BJ (cell line): ENCODE measurements at places on chromosomes 13 and 19.

DNA sequence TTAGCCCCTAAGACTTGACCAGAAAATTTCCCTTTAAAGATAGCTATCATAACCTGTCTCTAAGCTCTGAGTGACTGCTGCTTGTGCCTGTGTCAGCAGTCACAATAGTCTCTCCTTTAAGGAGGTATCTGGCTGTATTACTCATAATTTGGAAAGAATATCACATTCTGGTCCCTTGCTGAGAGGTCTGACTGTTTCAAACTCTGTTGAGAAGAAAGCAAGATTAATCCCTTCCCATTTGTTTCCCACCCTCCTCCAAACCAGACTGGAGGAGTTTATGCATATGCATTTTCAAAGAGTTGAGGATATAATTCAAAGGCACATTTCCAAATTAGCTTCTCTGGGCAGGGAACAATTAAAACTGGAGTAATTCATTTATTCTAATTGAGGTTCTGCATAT is 2.3 kb downstream of the HTR2A start:
- DNase-seq = no peak

DNA sequence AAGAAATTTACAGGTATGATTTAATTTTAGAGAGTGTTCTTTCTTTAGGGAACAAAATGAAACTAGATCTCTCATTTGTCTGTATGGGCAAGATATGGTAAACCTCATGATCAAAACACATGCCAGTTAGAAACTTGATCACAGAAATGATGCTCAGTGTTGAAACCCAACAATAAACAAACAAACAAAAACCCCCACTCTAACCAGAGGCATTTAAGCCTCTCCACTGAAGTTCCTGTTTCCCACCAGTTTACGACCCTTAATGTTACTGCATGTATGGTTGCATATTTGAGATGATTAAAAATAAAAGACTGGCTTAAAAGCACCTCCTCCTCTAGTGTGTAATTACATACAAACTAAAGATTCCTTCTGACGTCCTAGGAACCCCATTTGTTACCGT is 293.3 kb upstream of the MAB21L1 start:
- DNase-seq = no peak

DNA sequence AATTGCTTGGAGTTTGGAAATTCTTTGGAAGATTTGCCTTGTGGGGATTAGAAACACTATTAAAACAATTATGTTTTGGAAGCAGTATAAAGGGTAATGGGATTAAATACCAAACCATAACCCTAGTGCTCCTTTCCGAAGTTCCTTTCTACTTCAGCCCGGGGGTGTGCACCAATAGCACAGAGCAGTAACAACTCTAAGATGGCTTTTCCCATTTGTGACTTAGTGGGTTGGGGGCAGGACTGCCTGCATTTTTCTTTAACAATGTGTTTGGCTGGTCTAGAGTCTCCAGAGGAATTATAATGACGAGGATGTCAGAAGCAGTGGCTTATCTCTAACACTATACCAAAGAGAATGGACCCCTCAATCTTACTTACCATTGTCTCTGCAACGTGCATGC is 11.9 kb upstream of the IL17D start:
- DNase-seq = no peak

DNA sequence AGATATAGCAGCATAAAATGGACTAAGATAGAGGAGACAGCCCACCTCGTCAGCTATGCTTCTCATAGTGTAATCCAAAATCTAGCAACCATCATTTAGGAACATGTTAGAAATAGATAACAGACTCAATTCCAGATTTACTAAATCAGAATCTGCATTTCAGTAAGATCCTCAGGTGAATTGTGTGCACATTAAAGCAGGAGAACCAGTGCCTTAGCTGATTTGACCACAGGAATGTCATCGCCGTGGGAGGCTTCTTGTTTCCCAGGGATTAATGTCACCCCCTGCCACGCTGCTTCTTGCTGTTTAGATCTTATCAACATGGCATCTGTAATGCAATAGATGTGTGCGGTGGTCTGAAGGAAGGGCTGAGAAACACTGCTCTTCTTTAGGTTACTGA is 84.0 kb downstream of the GPC5 start:
- no peak for DNase-seq

DNA sequence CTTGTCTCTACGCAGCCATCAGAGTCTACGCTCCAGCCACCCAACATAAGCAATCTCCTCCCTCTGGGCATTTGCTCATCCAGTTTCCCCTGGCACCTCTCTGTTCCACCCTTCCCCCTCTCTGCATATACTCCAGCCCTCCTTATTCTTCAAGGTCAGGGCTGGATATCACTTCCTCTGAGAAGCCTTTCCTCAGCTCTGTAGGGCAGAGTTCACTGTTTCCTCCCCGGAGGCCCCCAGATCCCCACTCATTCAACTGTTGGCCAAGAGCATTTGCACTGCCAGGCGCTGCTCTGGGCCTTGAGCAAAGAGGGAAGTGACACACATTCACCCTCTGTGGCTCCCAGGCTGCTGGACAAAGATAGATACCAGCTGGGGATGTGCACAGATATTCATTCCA is 3.3 kb downstream of the FCGRT start:
- no peak for DNase-seq

DNA sequence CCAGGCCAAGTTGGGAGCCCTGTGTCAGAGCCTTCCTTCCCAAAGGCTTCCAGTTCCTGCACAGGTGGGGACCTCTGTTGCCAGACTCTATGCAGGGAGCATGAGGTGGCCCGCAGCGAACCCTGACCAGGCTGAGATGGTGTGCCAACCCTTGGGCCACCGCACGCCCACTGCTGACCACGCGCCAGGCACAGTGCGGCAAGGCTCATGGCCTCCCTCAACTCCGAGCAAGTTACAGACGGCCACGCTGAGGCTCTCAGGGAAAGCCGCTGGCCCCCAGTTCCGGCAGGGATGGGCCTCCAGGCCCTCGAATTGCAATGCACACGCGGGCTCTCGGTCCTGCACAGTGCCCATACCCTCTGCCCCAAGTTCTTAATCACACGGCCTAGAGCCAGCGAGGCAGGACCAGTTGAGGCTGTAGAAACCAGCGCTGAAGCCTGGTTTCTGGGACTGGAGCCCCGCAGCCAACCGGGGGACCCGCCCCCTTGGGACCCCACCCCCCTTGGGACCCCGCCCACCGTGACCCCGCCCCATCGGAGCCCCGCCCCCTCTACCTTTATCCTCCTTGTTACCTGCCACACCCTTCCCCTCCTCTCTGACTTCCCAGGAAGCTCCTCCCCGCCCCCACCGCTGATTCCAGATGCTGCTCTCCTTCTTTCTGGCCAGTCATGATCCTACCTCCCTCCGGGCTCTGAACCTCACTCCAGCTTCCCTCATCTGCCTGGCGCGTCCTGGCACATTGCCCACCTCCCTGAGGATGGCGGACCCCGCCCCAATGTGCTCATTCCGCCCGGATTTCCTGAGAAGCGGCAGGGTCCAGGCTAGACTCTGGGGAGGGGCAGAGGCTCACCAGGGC is 6.0 kb downstream of the PEX11G start:
- DNase-seq = no peak

DNA sequence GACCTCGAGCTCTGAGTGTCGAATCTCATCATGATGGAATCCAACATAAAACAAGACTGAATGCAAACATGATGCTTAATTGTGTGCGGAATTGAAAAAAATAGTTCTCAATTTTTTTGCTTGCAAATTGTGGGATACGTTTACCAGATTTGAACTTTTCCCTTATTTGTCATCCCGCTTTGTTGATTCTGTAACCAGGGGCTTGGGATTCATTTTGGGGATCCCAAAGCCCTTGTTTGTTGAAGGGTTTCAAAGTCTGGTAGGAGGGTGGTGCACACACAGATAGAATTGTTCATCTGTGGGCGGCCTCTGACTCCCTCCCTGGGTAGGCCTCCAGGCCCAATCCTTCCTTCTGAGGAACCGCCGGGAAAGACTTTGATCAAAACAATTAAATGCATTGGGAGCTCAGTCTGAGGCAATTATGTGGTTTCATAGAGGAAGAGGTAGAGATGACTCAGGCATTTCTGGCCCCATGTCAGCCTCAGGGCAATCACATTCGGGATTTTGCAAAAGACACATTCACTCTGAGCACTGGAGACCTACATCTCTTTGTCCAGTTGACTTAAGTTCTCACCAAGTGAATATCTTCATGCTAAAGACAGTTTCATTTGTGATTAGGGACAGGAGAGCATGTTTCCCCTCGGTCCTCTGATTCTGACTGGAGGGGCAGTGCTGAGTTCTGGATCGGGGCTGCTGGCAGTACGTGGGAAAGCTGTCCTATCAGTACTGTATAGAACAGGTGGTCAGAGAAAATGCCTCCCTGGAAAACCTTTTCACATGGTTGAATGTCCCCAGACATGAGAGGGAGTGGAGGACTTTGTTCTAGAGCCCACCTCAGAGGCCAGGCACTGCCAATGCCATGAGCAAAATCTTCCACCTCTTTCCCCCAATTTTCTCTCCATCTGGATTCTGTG is 27.8 kb upstream of the IGFL4 start:
- DNase-seq = peak; percentile 83
